Fibroblast of skin of scalp (primary cell): ENCODE measurements at places on chromosomes 5 and 9.

DNA sequence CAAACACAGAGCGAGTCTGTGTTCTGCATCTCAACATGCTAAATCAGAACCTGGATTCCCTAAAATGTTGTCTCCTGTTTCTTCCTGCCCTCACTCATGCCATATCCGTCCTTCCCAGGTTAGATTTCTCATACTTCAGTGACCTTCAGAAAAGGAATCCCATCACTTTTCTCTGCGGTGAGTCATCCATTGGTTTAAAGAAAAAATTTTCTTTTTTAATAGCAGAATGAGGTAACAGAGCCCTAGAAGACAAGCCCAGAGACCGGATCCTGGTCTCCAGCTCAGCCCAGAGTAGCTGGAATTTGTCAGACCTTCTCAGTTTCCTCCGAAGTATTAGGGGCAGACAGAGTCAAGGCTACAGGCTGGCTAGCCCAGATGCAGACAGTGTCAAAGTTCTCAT is 143.2 kb upstream of the DMRT1 start:
- DNase-seq = peak; percentile 36

DNA sequence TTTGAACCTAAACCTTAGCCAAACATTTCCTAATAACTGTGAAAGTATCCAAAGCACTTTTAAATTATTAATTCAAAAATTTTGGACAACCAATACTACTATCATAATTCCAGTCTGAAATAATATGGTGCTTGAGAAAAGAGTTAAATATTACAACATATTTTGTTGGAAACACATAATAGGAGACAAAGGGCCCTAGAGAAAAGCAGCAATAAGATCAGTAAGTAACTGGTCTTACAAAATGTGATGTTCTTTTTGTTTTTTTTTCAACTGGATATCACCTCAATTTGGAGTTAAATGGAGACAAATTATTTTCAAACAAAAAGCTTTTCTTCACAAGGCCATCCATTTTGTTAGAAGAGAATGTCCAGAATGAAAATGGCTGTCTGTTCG is 21.1 kb downstream of the SRFBP1 start:
- no peak for DNase-seq

- DNase-seq = peak; percentile 1
These were observed 56.0 kb upstream of the FAM174A start for GRCh38 chr5:100479079-100479688.

DNA sequence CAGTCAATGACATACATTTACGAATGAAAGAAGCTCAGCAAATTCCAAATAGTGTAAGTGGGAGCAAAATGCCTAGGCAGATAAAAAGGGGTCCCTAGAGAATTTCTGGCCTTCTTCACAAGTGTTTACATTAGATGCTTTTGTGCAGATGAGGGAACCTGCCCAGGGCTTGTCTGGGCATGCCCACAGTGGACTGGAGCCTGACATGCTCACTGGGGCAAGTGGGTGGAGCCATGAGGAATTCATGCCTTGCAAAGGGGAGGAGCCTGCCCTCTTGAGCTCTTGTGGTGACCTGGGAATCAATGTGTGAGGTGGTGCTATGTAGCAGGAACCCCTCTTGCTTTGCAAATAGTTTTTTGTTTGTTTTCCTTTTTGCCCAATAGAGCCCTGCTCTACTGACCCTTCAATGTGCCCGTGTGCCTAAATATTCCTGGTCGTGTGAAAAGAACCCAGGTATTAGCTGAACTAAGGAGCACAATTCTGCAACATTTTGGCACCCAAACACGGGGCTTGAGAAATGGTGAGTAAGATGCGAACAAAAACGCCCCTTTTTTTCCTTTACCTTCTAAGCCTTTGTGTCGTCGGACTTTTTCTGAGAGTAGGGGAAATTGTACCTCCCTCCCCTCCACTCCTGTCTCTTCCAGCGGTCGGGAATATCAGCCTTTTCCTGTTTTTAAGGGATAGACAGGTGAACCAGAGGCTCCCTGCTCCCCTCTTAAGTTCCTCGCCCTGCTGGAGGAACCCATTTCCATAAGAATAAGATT is 433.8 kb upstream of the CDH9 start:
- DNase-seq = peak; percentile 17

- DNase-seq = no peak
These were observed 337.1 kb upstream of the MPDZ start for GRCh38 chr9:13616491-13617035.

GRCh38 chr5:179623003-179623905 is at the start of gene HNRNPH1:
Gene HNRNPH1, minus strand, starts transcription at chr5:179623671. Its CDS starts 538 bp downstream, at chr5:179623133.
- peak; percentile 99 for DNase-seq
